ENCODE measurements at places on chromosomes 3 and 15.

GRCh38 chr3:113166357-113166718 lies 45.0 kb upstream of the BOC start:
- DNase-seq: no peak

GRCh38 chr15:36294359-36294758 lies 285.1 kb upstream of the CDIN1 start:
- no peak for DNase-seq

DNA sequence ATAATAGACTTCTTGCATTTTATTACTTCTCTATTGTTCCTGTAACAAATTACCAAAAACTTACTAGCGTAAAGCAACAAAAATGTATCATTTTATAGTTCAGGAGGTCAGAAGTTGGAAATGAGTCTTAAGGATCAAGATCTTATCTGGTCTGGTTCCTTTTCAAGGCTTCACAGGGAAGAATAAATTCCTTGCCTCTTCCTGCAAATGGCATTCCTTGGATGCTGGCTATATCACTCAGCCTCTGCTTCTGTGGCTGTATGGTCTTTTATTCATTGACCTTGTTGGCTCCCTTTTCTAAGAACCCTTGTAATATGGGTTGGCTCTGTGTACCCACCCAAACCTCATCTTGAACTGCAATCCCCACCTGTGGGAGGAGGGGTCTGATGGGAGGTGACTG lies 478.4 kb upstream of the THBS1 start:
- no peak for DNase-seq

- no peak for DNase-seq
Measured at GRCh38 chr3:6089780-6090179, 771.1 kb upstream of the GRM7 start.

DNA sequence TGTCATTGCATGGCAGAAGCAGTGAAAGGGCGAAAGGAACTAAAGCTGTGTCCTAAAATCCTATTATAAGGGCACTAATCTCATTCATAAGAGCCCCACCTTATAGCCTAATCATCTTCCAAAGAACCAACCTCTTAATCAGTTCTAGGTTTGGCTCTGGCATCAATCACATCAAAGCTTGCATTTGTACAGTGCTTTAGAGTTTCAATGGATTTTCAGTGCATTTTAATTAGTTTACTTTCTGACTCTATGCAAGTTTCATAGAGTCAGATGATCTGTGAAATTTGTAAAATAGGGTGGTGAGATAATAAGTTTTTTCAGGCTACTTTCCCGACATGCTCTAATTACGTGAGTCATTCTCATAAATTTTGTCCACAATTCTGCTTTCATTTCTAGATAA lies 341.1 kb downstream of the DIPK2A start:
- no peak for DNase-seq

GRCh38 chr3:14507305-14507741 lies 32.8 kb downstream of the GRIP2 start:
- DNase-seq: no peak

- no peak for DNase-seq
Measured at GRCh38 chr3:13308380-13308801, 111.7 kb downstream of the NUP210 start.

DNA sequence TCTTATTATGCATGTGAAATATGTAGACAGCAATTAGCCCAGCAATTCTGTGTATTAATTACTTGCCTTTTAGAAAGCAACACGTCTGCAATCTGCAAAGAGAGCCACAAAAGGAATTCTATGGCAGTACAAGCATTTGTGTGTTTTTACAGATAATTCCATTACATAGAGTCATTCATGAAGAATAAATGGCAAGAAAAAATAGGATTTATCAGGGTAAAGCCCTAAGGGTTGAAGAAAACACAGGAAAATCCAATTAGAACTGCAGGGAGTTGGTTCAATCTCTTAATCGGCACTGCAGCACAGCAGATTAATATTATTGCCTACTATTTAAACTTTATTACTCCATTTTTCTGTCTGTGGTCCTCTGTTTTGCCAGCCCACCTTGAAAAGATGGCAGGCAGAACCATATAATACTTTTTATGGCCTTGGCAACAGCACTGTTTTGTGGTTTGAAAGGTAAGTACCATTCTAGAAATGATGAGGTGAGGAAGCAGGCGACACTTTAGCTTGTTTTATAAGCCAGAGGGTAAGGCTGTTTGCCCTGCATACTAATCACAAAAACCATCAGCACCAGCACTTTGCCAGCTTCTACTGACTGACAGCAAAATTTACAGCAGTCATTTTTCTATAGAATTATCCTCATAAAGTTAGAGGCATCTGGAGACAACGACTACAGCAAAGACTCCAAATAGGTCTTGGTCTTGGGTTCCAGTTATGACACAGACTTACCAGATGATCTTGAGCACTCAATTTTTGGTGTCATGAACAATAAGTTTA lies 638.2 kb upstream of the NAALADL2 start:
- DNase-seq: no peak

GRCh38 chr15:80608688-80609087 lies 86.4 kb upstream of the ABHD17C start:
- DNase-seq: no peak

GRCh38 chr3:171690281-171690680 lies 120.0 kb downstream of the PLD1 start:
- DNase-seq: no peak

- no peak for DNase-seq
Measured at GRCh38 chr3:11445883-11446282, 173.7 kb downstream of the ATG7 start.

DNA sequence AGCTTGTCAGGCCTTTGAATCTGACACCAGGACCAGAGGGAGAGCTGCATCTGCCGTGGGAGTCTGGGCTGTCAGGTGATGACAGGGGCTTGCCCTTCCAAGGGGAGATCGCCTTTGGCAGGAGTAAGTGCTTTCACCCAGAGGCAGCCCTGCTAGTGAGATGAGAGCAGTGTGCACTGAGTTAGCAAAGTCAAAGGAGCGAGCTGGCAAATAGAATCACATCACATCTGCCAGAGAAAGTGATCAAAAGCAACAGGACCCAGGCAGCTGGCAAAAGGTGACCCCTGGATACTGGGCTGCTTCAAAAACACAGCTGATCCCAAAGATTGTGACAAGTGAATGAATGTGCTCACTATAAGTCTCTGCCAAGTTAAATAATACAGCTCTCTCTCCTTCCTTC lies 36.1 kb upstream of the PYDC2 start:
- no peak for DNase-seq

Data from mesothelial cell of epicardium (in vitro differentiated cells).